ENCODE measurements at places on chromosomes 12 and 14. TPM values are rescaled to one million over a fixed set of nuclear protein-coding genes. Genes with fewer than 3 reads are reported as not detected.

The SYNE2 gene
- 106 TPM for total RNA-seq

GRCh38 chr14:99812892-99813291 lies 19.7 kb downstream of the EML1 start:
- no peak overlapping the region for H3K4me3 ChIP-seq
- H3K4me1 ChIP-seq: no peaks in the 10 kb centered on the region
- DNase-seq: no peak
- H3K36me3 ChIP-seq: no peaks in the 10 kb centered on the region
- H3K27ac ChIP-seq: no peak overlapping the region
- no peaks in the 10 kb centered on the region for H3K27me3 ChIP-seq

The CD163 gene
- total RNA-seq: 60.2 TPM

DNA sequence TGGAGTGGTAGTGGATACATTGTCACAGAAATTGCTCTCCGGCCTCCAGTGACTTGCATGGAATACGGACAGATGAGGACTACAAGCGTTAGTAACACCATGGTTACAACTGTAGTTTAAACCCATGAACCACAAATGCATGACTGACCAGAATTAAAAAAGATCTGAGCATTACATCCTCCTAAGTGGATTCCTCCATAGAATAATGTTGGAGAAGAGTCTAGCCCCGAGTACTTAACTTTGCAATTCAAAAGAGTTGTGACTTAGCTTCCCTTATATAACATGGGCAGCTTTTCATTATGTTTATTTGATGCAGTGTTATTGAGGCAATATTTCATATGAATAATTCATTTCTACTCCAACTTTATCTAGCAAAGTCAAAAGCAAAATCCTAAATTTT lies 457.2 kb upstream of the TMPO start:
- no peaks in the 10 kb centered on the region for H3K36me3 ChIP-seq
- no peak overlapping the region for H3K27ac ChIP-seq
- DNase-seq: no peak
- no peaks in the 10 kb centered on the region for H3K4me1 ChIP-seq

DNA sequence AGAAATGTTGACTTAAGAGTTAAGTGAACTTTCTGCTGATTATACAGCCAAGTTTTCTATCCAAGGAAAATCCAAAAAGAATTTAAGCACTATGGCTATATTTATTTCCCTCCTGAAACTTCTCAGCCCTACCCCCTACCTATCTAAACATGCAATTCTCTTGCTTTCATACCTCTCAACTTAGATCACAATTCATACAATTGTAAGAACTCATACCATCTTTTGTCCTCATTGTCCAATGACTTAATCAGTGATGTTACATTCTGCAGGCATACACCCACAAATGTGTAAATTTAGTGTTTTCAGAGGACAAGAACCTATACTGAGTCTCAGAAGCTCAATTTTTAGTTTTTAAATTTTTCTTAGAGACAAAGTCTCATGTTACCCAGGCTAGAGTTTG lies 62.1 kb downstream of the ZFC3H1 start:
- H3K36me3 ChIP-seq: no peaks in the 10 kb centered on the region
- H3K4me1 ChIP-seq: no peaks in the 10 kb centered on the region
- H3K4me3 ChIP-seq: no peak overlapping the region
- no peak for DNase-seq
- H3K27me3 ChIP-seq: no peaks in the 10 kb centered on the region

The WBP11 gene
- total RNA-seq: 13.3 TPM

DNA sequence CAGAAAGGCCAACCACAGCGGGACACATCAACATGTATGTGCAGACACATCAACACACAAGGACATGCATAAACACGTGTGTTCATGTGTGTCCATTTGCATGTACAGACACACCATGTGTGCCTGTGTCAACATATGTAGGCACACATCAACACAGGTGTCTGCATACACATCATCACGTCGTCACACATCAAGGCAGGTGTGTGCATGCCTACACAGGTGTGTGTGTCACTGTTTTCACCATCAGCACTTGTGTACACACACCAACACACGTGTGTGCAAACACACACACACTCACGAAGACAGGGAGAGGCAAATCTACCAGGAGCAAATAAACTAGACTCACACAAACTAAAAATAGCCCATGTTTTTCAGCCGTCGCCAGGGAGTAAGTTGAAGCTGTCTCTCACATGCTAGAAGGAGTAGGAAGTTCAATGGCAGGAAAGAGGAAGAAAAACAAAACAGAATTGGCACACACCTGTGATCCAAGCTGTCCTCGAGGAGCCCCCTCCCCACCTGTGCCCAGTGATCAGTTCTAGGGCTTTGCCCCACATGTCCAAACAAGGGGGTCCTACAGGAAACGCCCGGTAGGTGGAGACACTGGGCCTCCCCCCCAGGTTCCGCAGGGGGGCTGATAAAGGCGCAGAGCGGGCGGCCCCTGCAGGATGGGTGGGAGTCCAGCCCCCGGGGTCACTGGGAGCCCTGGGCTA lies 7.4 kb downstream of the SCARB1 start:
- DNase-seq: no peak
- H3K36me3 ChIP-seq: no peaks in the 10 kb centered on the region
- no peak overlapping the region for H3K4me3 ChIP-seq
- H3K27me3 ChIP-seq: no peaks in the 10 kb centered on the region
- peaks cover 27% of the 10 kb centered on the region for H3K4me1 ChIP-seq

The GUCY2C gene
- 25.6 TPM for total RNA-seq

GRCh38 chr14:36134038-36134437 lies 42.5 kb downstream of the PTCSC3 start:
- H3K4me3 ChIP-seq: no peak overlapping the region
- no peaks in the 10 kb centered on the region for H3K27me3 ChIP-seq
- no peaks in the 10 kb centered on the region for H3K4me1 ChIP-seq
- H3K36me3 ChIP-seq: no peaks in the 10 kb centered on the region
- H3K27ac ChIP-seq: no peak overlapping the region
- no peak for DNase-seq

GRCh38 chr12:5514016-5514415 lies 82.1 kb downstream of the NTF3 start:
- H3K27ac ChIP-seq: no peak overlapping the region
- no peak overlapping the region for H3K4me3 ChIP-seq
- H3K36me3 ChIP-seq: no peaks in the 10 kb centered on the region
- no peaks in the 10 kb centered on the region for H3K27me3 ChIP-seq

The SLC5A8 gene
- total RNA-seq: 0.28 TPM

DNA sequence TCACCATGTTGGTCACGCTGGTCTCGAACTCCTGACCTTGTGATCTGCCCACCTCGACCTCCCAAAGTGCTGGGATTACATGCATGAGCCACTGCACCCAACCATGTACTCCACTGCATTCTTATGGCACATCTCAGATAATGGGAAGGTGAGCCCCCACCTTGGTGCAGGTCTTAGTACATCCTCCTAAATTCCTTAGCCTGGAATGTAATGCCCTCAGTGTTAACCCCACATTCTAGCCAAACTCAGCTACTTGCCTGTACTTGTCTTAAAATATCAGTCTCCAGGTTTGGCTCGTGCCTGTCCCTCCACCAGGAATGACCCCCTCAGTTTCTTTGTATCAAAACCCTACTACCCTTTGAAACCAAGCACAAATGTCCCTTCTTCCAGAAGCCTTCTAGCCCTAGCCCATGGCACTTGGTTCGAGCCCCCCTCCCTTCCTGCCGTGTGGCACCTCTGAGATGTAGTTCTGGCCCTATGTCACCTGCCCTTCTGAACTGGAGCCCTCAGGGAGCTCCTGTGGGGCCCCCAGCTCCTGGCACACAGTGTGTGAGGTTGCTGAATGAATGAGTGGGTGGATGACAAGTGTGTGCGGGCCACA lies 8.4 kb downstream of the KCNH3 start:
- no peaks in the 10 kb centered on the region for H3K36me3 ChIP-seq
- peaks cover 12% of the 10 kb centered on the region for H3K4me1 ChIP-seq
- no peak overlapping the region for H3K27ac ChIP-seq
- DNase-seq: no peak
